ENCODE measurements at places on chromosomes 7 and 10.

DNA sequence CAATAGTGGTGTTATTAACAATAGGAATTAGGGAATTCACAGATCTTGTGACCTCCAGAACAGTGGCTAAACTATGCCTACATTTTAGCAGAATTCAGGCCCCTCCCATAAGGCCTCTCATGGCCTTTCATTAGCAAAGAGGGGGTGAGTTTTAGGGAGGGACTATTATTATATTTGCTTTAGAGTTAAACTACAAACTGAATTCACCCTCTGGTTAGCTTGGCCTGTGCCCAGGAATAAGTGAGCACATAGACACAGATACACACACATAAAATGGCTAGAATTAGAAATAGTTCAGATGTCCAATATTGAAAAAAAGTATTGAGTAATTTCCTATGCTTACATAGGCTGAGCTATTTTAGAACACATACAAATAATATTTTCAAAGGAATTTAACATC, 818.8 kb upstream of the COBL start:
- no peak for DNase-seq

GRCh38 chr10:127949831-127950230, 42.9 kb downstream of the PTPRE start:
- DNase-seq, result no peak

DNA sequence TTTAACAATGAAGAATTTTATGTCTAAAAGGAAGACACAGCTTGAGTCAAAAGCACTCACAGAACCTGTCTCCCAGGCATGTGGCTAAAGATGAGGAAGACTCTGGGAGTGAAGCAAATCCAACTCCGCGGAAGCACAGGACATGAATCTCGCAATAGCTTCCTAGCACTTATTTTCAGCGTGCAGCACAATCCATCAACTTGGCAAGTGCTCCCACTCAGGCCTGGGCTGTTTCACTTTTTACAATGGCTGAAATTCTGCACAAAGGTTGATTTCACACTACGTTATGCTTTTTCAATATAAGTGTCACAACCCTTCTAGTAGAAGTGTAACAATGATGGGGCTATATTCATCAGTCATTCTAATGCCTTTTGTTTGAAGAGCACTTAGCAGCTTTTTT, 180.2 kb downstream of the XPNPEP1 start:
- DNase-seq, result no peak

DNA sequence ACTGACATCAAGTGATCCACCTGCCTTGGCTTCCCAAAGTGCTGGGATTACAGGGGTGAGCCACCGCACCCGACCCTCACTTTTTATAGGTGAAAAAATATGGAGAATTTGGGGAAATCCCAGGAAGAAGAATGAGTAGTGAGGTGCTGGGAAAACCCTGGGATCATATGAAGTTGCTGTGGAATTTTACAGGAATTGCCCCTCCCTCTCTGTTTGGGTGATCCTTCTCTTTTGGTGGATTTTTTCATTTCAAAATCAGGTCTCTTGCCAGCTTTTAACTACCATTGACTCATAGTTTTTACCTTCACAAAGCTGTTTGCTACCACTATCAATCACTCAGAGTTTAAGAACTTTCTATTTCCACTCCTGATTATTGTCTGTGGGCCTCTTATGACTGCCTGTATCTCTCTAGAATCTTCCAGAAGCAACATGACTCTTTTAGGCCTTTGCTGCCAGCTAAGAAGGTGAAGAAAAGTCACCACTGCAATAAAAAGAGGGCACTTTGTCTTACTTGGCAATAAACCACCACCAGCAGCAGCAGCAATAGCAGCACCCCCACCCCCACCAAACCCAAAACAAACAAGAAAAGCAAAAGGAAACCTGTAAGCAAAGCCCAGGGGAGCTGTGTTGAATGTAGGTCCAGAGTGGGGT, 4.0 kb upstream of the GIMAP8 start:
- DNase-seq, result no peak

DNA sequence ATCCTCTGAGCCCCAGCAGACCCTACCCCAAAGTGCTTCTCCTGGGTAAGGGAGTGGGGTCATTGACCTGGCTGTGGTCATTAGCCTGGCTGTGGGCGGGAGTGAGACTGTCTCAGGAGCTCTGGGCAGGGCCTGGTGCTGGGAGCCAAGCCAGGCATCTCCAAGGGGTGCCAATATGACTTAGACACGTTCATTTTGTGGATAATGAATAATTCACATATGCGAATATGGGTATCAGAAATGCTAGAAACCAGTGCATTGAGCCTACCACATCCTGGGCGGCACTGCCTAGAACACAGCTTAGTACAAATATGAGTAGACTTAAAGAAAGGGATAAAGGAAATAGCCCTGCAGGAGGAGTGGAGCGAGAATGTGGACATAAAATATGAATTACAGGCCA, 14.4 kb upstream of the SRRM3 start:
- no peak for DNase-seq

DNA sequence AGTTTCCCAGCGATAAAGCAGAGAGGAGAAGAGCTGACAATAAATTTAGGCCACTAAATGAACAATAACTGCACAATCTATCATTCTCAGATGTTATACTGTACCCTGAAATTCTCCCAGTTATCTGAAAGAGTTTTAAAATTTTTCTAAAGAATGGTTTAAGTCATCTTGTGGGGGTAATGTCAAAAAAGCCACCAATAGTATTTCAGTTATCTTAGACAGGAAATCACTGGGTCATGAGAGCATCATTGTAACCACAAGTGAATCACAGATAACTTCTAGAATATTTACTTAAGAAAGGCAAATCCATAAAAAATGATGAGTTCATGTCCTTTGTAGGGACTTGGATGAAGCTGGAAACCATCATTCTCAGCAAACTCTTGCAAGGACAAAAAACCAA, 147.1 kb downstream of the DNAJB9 start:
- no peak for DNase-seq

DNA sequence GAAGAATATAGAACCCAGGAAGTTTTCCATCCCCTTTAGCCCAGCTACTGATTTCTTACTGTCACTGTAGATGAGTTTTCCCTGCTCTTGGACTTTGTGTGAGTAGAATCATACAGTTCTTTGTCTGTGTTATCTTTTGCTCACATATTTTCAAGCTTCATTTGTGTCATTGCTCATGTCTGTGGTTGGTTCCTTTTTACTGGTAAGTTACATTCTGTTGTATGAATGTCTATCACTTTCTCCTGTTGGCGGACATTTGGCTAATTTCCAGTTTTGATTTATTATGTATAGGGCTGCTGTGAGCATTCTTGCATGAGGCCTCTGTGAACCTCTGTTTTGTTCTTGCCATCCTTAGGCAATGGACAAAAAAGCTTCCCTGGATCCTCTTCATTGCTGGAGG, 5.3 kb downstream of the GLRX3 start:
- DNase-seq, result no peak

DNA sequence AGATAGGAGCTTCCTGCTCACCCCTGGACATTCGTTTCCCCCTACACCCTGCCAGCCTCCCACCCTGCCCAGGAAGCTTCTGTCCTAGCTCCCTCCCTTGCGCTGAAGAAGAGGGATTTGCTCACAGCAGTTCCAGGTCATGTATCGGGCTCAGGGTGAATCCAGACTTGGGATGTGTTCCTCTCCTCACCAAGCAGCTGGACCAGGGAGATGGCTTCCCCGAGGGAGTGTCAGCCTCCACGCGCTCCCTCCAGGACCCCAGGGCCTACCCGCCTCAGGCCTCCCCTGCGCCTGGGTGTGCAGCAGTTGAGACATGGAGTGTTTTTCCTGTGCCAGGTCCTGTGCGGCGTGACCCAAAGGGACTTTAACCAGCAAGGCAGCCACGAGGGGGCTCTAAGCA, 435.6 kb upstream of the FOXK1 start:
- DNase-seq, result no peak

- no peak for DNase-seq
Observed at GRCh38 chr10:59314268-59314667, 48.1 kb downstream of the FAM13C start.

Data from T-helper 9 cell (primary cell).